Gastroesophageal sphincter (tissue), 4 donors: ENCODE measurements at places on chromosomes 12 and 14. TPM values are rescaled to one million over a fixed set of nuclear protein-coding genes. Genes with fewer than 3 reads are reported as not detected.

PLEK2 gene
- not detected for total RNA-seq

PTPN21 gene
- 51.8 TPM for total RNA-seq

RTRAF gene
- 109 TPM for total RNA-seq

DNA sequence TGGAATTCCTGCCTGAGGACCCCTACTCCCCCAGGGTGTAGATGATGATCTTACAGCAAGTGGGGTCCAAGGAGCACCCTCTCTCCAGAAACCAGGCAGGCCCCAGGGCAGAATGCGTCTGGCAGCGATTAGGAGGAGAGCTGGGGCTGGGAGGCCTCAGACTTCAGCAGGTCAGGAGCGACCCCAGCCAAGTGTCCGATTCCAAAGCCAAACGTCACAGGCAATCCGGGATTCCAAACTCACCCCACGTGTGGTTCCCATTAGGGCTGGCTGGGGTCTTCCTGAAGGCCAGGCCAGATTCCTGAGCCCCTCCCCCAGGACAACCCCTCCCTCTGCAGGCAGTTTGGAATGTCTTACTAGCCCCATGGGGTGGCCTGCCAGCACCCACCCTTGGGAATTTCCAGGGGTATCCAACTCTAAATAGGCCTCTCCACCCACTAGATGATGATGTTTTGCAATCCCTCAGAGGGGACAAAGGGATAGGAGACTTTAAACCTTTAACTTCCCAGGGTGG, 17.3 kb upstream of the FIGNL2 start:
- ATAC-seq = no peak

DNA sequence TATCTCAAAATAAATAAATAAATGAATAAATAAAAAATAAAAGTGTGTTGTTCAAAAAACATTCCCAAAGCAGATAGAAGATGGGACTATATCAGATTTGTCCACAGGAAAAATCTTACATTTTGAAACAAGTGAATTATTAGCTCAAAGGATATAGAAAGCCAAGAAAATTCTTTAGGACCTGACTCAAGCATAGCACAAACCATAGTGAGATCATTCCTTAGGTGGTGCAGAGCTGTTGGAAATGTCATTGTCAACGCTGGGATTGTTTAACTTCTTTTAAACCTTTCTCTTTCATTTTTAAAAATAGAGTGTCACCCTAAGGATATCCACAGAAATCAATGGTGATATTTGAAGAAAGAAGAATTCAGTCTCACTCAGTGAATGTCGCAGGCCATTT, 43.5 kb downstream of the DRAM1 start:
- no peak for ATAC-seq

DNA sequence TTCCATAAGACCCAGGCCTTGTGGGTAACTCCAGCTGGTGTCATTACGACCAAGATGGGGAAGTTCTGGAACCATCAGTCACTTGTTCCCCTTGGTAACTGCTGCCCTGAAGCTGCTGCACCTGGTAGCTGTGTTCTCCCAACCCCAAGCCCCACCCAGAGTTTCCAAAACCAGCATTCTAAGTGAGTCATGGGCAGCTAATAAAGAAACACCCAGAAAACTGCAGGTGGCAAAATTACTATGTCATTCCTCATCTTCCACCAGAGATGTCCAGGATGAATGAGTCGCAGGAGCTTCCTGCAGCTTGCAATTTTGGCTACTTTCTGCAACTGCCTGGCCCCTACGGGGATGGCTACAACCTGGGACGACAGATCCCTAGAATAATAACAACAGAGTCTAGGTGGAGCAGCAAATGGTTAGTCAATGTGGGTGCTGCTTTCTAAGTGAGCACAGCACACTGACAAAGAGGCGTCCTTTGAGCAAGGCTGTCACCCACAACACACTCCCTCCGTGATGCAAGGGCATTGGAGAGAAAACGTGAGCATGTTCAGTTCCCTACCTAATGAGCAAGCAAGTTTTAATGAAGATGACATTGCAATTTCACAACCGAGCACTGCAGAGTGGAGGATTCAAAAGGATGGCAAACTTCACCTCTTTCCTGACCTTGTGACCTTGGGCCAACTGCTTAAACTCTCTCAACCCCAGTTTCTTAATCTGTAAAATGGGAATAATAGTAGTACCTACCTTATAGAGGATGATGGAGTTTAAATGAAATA, 301.4 kb upstream of the NOS1 start:
- ATAC-seq = no peak

GRCh38 chr12:109461846-109462756, 15.0 kb downstream of the KCTD10 start:
- ATAC-seq = peak; percentile 92

DNA sequence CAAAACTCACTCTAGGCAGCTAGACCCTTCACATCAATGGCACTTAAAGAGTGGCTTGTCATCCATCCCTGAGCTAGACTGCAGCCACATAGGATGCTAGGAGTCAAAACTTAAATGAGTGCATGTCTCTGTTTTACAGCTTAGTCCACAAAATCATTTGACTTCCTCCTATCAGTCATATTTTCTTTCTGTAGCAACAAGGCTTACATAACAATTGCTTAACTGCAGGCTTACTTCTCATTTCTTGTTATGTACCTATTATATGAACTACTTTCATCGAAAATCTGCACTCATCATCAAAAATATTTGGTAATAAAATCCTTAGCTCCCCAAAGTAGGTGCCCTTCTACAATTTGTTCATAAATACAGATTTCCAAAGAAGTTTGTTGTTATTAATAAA, 30.1 kb downstream of the CLEC1A start:
- peak; percentile 32 for ATAC-seq

DNA sequence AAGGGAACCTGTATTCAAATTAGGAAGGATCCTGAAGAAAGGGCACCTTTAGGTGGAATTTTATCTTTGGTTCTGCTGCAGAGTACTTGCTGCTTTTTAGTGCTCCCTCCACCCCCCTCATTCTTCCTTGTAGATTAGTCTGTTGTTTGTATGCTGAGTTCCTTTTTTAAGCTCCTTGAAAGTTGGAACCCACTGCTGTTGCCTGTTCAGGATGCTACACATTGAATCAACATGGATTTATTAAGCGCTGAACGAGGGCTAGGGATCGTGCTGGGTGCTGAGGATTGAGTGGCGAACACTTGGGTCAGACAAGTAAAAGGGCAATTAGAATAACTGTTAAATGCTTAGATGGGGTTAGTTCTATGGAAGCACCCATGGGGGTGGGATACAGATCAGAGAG, 884 bp upstream of the AMN1 start:
- no peak for ATAC-seq

DNA sequence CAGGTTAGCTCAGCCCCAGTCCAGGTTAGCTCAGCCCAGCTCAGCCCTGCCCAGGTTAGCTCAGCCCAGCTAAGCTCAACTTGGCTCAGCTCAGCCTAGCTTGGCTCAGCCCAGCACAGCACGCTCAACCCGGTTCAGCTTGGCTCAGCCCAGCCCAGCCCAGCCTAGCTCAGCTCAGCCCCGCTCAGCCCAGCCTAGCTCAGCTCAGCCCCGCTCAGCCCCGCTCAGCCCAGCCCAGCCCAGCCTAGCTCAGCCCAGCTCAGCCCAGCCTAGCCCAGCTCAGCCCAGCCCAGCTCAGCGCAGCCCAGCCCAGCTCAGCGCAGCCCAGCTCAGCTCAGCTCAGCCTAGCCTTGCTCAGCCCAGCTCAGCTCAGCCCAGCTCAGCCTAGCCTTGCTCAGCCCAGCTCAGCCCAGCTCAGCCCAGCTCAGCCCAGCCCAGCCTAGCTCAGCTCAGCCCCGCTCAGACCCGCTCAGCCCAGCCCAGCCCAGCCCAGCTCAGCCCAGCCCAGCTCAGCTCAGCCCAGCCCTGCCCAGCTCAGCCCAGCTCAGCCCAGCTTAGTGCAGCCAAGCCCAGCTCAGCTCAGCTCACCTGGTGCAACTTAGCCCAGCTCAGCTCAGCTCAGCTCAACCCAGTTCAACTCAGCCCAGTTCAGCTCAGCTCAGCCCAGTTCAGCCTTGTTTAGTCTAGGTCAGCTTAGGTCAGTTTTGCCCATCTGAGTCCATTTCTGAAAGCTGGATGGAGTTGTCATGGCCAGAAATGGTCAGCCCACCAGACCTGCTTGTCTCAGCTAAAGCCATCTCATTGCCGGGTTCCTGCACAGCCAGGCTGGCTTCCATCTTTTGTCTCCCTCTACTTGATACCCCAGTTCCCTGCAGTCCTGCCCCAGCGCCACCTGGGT, 333.6 kb downstream of the TMEM121 start:
- no peak for ATAC-seq
